ENCODE measurements at places on chromosomes 3 and 15.

- no peak for DNase-seq
Measured at GRCh38 chr15:34258151-34258550, 33.3 kb downstream of the EMC4 start.

- no peak for DNase-seq
Measured at GRCh38 chr3:177936721-177937120, 599.5 kb upstream of the KCNMB2 start.

DNA sequence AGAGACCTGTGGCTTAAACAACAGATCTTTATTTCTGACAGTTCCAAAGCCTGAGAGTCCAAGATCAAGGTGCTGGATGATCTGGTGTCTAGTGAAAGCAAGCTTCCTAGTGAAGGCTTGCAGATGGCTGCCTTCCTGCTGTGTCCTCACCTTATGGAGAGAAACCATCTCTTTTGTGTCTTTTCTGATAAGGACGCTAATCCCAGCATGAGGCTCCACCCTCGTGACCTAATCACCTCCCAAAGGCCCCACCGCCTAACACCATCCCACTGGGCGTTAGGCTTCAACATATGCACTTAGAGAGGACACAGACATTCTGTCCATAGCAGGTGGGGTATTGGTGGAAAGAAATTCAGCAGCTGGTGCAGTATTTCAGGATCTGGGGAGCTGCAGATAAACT, 19.8 kb upstream of the LYSMD4 start:
- DNase-seq: no peak

DNA sequence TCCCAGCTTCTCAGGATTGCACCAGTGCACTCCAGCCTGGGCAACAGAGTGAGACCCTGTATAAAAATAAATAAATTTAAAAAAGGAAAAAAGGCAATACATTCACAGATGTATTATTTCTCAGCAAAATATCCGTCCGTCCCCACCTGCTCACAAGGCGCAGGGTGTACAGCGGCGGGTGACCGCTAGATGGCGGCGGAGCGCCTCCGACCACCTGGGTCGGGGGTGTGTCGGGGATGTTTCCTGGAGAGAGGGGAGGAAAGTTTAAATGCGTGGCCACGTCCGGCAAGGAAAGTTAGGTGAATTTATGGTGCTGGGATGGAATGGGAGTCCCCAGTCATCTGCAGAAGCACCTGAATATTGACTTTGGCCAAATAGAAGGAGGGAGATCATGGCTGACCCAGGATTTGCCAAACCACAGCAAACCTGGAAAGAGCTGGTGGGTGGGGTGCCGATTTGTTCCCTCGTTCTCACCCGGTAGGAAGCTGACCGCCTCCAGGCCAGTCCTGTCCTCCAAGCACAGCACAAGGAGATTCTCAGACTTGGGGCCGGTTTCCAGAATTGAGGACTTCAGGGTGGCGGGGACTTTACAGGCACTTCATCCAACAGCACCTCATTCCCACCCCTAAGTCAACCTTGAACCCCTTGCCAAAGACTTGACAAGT, 88.3 kb downstream of the TMEM266 start:
- DNase-seq: peak; percentile 34

DNA sequence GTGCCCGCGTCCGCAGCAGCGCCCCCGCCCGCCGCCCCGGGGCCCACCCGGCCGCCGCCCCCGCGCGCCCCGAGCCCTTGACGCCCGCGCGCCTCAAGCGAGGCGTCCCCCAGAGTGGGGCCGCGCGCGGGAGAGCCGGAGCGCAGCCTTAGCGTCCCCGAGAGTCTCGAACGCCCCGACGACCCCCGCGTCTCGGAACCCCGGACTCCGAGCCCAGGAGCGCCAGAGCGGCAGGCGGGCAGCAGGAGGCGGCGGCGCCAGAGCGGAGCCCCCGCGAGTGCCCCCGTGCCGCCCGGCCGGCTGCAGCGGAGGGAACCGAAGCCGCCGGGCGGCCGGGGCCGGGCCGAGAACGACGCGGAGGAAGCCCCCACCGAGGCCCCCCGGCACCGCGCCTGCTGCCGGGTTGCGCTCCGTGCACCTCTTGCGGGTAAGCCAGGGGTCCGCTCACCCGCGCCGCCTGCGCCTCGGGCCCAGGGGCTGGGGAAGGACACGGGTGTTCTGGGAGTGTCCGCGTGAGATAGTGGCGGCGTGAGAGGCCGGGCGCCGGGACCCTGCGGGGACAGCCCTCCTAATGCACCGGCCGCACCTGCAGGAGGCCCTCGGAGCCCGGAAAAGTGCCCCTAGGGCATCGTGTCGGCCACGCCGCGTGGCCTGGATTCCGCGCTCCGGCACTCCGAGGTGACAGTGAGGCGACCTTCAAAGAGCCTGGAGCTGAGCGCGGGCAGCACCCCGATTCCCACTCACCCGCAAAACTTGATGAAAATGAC, 52.0 kb upstream of the ULK4 start:
- no peak for DNase-seq

- DNase-seq: no peak
Measured at GRCh38 chr15:72047020-72047419, 70.9 kb downstream of the MYO9A start.

DNA sequence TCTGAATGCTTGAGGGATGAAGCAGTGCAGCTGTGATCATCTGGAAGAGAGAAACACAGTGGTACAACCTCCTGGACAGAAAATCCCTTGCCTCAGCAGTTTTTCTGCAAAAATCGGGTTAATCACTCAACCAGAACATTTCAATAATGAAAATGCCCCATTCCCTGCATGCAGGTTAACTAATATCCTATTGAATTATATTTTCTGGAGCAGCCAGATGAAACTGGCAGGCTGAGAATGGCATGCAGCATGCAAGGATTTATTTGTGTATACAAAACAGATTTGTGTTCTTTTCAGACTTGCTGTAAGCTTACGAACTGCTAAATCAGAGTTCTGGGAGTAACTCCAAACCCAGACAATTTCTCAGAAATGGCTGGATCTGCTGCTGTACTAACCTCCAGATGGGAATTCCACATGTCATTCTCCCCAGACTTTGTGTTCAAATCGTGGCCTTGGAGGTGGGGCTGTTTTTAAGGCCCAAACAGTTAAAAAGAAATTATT, 39.1 kb downstream of the SLC9A9 start:
- DNase-seq: peak; percentile 94

DNA sequence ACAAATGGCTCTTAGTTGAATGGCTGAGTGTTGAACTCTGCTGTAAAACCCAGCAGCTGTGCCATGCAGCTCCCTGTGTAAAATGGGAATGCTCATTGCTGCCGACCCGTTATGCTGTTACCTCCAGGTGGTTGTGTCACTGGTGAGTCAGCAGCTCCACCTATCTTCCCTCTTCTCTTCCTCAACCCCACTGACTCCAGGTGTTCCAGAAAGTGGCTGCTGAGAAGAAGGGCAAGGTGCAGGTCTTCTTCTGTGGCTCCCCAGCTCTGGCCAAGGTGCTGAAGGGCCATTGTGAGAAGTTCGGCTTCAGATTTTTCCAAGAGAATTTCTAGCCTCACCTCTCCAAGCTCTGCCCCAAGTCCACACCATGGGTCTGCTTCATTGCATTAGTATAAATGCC, 41.9 kb downstream of the NOX5 start:
- no peak for DNase-seq

- peak; percentile 54 for DNase-seq
Measured at GRCh38 chr15:78056714-78057269, 20.7 kb downstream of the TBC1D2B start.

DNA sequence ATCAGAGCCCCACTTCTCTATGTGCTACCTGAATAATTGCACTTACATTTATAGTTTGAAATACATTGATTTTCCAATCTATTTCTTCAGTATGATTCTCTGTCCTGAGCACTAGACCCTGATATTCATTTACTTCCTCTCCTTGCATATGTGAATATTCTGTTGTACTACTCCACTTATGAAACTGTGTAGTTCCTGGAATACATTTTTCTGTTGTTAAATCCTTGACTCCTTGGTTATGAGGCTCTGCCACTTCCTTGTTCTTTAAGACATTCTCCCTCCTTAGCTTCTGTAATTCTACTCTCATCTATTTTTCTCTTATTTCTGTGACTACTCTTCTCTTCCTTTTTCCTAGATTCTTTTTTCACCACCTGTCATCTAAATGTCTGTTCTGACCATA, 12.9 kb upstream of the MGA start:
- no peak for DNase-seq

DNA sequence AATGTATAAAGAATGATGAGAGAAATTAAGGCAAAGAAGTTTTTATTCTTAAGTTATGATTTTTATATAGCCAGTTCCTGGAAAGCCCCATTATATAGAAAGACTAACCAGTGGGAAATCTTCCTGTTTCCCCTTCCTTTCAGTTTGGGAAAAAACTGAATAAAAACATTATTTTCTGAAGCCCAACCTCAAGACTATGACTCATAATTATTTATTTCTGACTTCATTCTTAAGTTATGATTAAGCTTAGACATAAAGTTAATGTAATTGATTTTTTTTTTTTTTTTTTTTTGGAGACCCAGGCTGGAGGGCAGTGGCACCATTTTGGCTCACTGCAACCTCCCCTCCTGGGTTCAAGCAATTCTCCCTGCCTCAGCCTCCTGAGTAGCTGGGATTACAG, 55.8 kb downstream of the TRPC1 start:
- peak; percentile 49 for DNase-seq

DNA sequence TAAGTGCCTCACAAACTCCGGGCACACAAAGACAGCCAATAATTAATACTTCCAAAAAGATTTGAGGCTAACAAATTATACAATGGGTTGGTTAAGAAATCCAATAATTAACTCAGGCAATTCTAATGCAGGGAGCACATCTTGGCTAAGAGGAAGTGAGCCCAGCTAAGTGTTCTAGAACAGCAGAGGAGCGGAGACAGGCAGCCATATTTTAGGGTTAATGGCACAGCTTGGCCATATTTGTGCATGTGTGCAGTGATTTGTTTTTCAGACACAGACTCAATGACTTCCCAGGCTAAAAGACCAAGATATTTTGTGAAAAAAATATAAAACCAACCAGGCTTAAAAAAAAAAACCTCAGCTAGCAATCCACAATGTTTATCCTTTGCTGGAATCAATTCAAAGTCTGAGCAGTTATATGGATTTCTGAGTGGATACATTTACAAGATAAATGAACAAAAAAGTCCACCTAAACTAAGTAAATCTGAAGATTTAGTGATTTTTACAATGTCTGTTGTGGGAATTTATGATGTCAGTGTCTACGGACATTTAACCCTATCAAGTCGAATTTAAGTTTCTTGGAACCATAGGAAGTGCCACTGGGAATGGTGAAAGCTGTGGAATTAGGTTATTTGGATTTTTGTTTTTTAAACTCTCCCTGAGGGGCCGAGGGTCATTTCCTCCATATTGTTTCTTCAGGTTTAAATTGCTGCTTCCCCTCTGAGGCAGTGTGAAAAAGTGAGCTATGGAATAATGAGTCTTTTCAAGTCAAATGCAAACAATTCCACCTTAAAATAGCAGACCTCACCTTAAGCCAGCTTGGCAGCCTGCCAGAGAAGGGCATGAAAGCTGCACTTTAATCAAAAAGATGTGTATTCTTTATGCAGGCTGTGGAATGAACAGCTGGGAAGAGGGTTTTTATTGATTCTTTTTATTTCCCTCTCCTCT, 413.7 kb upstream of the TBL1XR1 start:
- DNase-seq: peak; percentile 59

GRCh38 chr3:54240-54639, 142.3 kb upstream of the CHL1 start:
- DNase-seq: no peak

GRCh38 chr3:43817825-43818224, 127.1 kb downstream of the ABHD5 start:
- no peak for DNase-seq

DNA sequence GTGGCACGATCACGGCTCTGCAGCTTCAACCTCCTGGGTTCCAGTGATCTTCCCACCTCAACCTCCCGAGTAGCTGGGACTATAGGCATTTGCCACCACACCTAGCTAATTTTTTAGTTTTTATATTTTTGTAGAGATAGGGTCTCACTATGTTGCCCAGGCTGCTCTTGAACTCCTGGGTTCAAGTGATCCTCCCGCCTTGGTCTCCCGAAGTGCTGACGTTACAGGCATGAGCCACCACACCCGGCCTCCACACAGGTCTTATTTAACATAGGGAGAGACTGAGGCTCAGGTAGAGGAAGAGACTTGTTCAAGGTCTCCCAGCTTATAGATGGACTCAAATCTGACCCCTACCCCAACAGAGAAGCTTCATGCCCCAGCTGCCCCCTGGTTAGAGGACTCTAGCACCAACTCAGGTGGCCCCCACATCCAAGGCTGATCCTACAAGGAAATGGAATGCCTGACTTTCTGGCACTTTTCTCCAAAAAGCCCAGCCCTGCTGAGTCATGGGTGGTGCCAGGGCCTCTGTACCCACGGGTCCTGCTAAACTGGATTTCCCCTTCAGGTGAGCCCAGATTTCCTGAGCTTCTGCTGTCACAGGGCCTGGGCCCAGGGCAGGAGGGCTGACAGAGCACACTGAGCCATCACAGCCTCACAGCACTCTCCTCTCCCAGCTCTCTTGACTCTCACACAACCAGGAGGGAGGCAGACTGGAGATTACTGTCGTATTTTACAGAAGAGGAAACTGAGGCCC, 5.6 kb downstream of the TMEM40 start:
- DNase-seq: no peak

DNA sequence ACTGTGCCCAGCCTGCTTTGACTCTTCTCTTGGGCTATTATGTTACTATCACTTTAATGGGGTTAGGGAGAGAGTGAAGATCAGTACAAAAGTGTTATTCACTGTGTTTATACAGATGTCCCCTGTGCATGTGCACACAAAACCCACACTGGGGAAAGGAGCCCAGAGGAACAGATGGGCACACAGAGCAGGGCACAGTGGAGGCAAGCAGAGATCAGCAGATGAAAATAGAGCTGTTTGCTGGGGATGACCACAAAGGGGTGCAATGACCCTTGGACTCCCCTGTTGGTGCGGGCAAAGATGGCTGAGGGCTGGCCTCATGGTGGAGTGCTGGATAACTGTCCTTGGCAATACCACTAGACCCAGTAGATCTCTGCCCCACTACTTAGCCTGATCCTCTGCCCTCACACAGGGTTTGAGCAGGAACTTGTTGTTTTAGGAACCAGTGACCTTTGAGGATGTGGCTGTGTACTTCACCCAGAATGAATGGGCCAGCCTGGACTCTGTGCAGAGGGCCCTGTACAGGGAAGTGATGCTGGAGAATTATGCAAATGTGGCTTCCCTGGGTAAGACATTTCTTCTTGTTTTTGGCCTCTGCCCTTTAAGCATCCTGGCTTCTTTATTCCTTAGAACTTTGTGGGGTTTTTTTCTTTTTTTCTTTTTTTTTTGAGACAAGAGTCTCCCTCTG, 5.3 kb downstream of the ZNF620 start:
- DNase-seq: no peak

- peak; percentile 47 for DNase-seq
Measured at GRCh38 chr3:144923046-144923775, 951.6 kb downstream of the DIPK2A start.

DNA sequence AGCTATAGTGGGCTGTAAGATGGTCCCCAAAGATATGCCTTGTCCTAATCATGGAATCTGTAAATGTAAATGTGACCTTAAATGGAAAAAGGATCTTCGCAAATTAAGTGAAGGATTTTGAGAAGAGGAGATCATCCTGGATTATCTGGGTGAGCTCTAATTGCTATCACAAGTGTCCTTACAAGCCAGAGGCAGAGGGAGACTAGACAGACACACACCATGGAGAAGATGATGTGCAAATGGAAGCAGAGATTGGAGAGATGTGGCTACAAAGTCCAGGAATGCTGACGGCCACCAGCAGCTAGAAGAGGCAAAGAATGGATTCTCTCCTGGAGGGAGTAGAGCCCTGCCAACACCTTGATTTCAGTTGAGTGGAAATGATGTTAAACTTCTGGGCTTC, 102.3 kb upstream of the PROK2 start:
- DNase-seq: no peak

GRCh38 chr3:74423867-74424266, 190.6 kb downstream of the CNTN3 start:
- no peak for DNase-seq

- peak; percentile 77 for DNase-seq
Measured at GRCh38 chr3:112327371-112327951, 5.5 kb upstream of the CD200 start.

Measured in fibroblast of lung (primary cell).